ENCODE measurements at places on chromosomes 12 and 14. TPM values are rescaled to one million over a fixed set of nuclear protein-coding genes. Genes with fewer than 3 reads are reported as not detected.

The SLCO1C1 gene
- 0.32 TPM for total RNA-seq

The CEP170B gene
- 14.7 TPM for total RNA-seq

The PTPRB gene
- 0.32 TPM for total RNA-seq

The TAS2R42 gene
- not detected for total RNA-seq

The CPNE6 gene
- total RNA-seq = not detected

The CLEC1B gene
- total RNA-seq = not detected

The MRPL42 gene
- 53.6 TPM for total RNA-seq

The DPY19L2 gene
- 0.65 TPM for total RNA-seq

The CNPY2 gene
- total RNA-seq = 97.1 TPM

The TAS2R14 gene
- total RNA-seq = 9.1 TPM

The C1QL4 gene
- total RNA-seq = not detected

The RNASE3 gene
- total RNA-seq = not detected

The LALBA gene
- not detected for total RNA-seq

The NDRG2 gene
- 0.22 TPM for total RNA-seq

All from articular chondrocyte of knee joint (primary cell).